ENCODE measurements at places on chromosomes 3 and 15. TPM values are rescaled to one million over a fixed set of nuclear protein-coding genes. Genes with fewer than 3 reads are reported as not detected.

DNA sequence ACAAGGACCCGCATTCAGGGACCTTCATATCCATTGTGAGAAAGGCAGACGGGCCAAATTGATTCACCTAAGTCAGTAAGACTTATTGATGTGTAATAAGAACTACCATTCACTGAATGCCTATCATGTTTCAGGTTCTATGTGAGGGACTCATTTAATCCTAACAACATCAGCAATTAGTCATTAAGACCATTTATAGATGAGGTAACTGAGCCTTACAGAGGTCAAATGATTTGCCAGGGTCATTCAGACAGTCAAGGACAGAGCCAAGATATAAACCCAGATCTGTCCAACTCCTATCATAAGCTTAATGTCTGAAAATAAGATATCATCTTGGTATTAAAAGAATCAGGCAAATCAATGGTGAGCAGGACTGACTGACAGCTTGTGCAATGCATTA is 453.8 kb downstream of the MAGI1 start:
- H3K4me1 ChIP-seq: no peaks in the 10 kb centered on the region
- DNase-seq: no peak
- no peaks in the 10 kb centered on the region for H3K27me3 ChIP-seq
- no peaks in the 10 kb centered on the region for H3K36me3 ChIP-seq
- H3K27ac ChIP-seq: no peak overlapping the region
- no peak overlapping the region for H3K4me3 ChIP-seq

MAGEF1 gene
- total RNA-seq: 20.6 TPM

IL17RB gene
- total RNA-seq: 0.92 TPM

SCN11A gene
- total RNA-seq: 0.05 TPM

CLDN16 gene
- not detected for total RNA-seq

DNA sequence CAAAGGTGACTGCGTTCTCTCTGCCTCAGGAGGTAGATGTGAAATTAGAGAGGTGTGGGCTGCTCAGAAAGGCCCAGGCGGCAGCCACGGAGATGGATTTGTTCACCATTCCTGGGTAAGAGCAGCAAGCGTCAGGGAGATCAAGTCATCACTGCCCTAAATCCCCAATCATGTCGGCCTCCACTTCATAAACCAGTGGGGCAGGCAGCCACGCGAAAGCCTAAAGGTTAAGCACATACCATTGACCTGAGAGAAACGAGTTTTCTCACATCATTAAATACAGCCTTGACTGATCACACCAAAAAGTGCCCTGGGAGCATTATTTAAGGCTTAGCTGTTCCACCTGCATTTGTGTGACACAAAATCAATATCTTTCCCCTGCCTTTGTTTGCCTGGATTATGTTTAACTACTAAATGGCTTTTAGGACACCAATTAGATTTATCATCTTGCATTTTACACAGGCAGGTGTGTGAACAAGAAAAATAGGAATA is 50.7 kb upstream of the FOXB1 start:
- no peaks in the 10 kb centered on the region for H3K4me1 ChIP-seq
- peaks cover 14% of the 10 kb centered on the region for H3K27me3 ChIP-seq
- H3K36me3 ChIP-seq: peaks cover 3% of the 10 kb centered on the region

CIB2 gene
- total RNA-seq: 2.2 TPM

OCA2 gene
- total RNA-seq: not detected

ZNF774 gene
- 1.1 TPM for total RNA-seq

PCOLCE2 gene
- total RNA-seq: 0.57 TPM

GRCh38 chr15:76260246-76260938 is 50.9 kb downstream of the ETFA start:
- H3K27me3 ChIP-seq: no peaks in the 10 kb centered on the region
- no peak for DNase-seq
- H3K4me1 ChIP-seq: no peaks in the 10 kb centered on the region
- no peak overlapping the region for H3K4me3 ChIP-seq
- H3K27ac ChIP-seq: no peak overlapping the region
- peaks cover 59% of the 10 kb centered on the region for H3K36me3 ChIP-seq

LSAMP gene
- total RNA-seq: not detected

GADL1 gene
- not detected for total RNA-seq

- no peak overlapping the region for H3K4me3 ChIP-seq
- no peaks in the 10 kb centered on the region for H3K36me3 ChIP-seq
- no peaks in the 10 kb centered on the region for H3K4me1 ChIP-seq
- H3K27ac ChIP-seq: no peak overlapping the region
Observed at GRCh38 chr15:98221144-98221543, 260.6 kb downstream of the ARRDC4 start.

- H3K27ac ChIP-seq: no peak overlapping the region
- H3K4me1 ChIP-seq: no peaks in the 10 kb centered on the region
- peaks cover 40% of the 10 kb centered on the region for H3K27me3 ChIP-seq
- no peak overlapping the region for H3K4me3 ChIP-seq
- no peak for DNase-seq
Observed at GRCh38 chr15:75182187-75183131, 19.2 kb upstream of the C15orf39 start.

FRMD5 gene
- total RNA-seq: 0.31 TPM

DNA sequence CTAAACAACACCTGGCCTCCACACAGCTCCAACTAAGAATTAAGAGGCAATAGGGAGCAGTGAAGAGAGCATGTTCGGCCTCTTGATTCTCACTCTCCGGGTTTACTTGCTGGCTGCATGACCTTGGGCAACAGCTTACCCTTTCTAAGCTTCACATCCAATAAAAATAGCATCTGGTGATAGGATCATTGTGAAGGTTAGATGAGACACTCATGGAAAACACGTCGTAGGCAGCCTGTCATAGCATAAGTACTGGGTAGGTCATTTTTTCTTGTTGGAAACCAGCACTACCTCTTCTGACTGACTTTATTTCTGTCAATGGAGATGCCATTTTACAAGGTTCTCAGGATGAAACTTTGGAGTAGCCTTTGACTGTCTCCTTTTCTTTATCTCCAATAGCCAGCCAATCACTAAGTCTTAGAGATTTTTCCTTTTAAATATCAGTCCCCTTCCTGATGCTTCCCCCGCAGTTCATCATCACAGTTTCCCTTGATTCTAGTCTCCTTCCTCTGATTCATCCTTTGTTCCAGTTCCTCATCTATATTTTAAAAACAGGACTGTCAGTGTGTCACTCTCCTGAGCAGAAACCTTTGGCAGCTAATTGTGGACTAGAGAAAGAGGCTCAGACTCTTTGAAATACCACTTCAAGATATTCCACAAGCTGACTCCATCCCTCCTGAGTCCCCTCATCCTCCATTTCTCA is 271.5 kb downstream of the SLC9A9 start:
- peaks cover under 1% of the 10 kb centered on the region for H3K4me1 ChIP-seq
- no peak for DNase-seq
- peaks cover 6% of the 10 kb centered on the region for H3K36me3 ChIP-seq
- H3K27ac ChIP-seq: no peak overlapping the region
- no peaks in the 10 kb centered on the region for H3K27me3 ChIP-seq
- no peak overlapping the region for H3K4me3 ChIP-seq

DNA sequence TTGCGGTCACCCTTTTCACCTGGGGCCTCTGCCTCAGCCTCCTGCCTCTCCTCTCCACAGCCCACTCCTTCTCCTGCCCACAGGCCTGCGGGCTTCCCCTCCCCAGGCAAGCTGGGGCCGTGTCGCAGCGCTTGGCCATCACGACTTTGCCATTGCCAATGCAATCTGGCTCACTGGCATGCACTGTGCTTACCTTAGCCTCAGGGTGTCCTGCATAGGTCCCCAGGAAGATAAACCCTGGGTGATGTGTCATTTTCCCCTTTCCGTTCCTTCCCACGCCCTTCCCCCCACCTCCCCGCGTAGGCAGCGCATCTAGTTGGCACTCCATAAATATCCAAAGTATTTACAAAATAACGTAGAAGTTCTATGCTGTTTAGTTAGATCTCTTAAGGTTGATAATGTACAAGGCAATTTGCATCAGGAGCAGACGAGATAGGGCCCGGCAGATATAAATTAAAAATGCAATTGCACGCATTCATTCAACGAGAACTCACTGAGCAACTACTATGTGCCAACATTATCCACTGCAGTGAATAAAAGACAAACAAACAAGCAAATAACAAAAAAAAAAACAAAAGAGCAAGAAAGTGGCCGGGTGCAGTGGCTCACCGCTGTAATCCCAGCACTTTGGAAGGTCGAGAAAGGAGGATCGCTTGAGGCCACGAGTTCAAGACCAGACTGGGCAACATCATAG is 973 bp upstream of the COPG1 start:
- H3K4me3 ChIP-seq: peak overlapping the region; percentile 89
- peak overlapping the region; percentile 93 for H3K27ac ChIP-seq
- peaks cover 25% of the 10 kb centered on the region for H3K36me3 ChIP-seq
- peaks cover 38% of the 10 kb centered on the region for H3K4me1 ChIP-seq
- no peaks in the 10 kb centered on the region for H3K27me3 ChIP-seq
- peak; percentile 21 for DNase-seq

- no peaks in the 10 kb centered on the region for H3K4me1 ChIP-seq
- H3K36me3 ChIP-seq: no peaks in the 10 kb centered on the region
- no peaks in the 10 kb centered on the region for H3K27me3 ChIP-seq
- H3K4me3 ChIP-seq: no peak overlapping the region
Observed at GRCh38 chr3:25289663-25290062, 138.4 kb upstream of the RARB start.

ADCY5 gene
- not detected for total RNA-seq

IL1RAP gene
- total RNA-seq: 15.8 TPM

GRCh38 chr3:48634661-48635221 is 520 bp downstream of the SLC26A6 start:
- no peak overlapping the region for H3K27ac ChIP-seq
- peak; percentile 64 for DNase-seq
- H3K27me3 ChIP-seq: no peaks in the 10 kb centered on the region
- H3K36me3 ChIP-seq: peaks cover 7% of the 10 kb centered on the region
- H3K4me1 ChIP-seq: peaks cover 18% of the 10 kb centered on the region
- peak overlapping the region; percentile 89 for H3K4me3 ChIP-seq

SLC24A1 gene
- 13.5 TPM for total RNA-seq

GRCh38 chr15:88718731-88719130 is 79.9 kb downstream of the ISG20 start:
- no peak overlapping the region for H3K27ac ChIP-seq
- H3K36me3 ChIP-seq: no peaks in the 10 kb centered on the region
- no peak overlapping the region for H3K4me3 ChIP-seq

GRCh38 chr3:120449251-120449650 is 1.5 kb downstream of the FSTL1 start:
- DNase-seq: no peak
- no peak overlapping the region for H3K27ac ChIP-seq
- H3K4me3 ChIP-seq: no peak overlapping the region
- peaks cover 46% of the 10 kb centered on the region for H3K27me3 ChIP-seq

KLHL40 gene
- not detected for total RNA-seq

DNA sequence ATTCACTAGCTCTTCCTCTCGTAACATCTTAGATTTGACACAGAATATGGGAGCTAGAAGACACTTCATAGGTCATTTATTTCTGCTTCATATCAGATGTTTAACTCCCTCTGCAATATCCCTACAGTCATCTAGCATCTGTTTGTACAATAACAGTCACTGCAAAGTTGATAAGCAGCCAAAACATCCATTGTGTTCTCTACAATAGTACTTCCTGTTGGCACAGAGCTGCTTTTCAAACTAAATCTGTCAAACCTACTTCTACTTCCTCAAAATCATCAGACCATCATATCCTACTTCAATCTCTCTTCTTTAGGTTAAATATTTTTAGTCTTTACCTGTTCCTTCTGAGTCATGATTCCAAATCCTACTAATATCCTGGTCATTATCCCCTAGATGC is 233.2 kb downstream of the FGF12 start:
- H3K36me3 ChIP-seq: no peaks in the 10 kb centered on the region
- no peaks in the 10 kb centered on the region for H3K27me3 ChIP-seq
- no peaks in the 10 kb centered on the region for H3K4me1 ChIP-seq
- no peak overlapping the region for H3K27ac ChIP-seq
- DNase-seq: no peak

- H3K36me3 ChIP-seq: no peaks in the 10 kb centered on the region
- no peak overlapping the region for H3K4me3 ChIP-seq
- no peak for DNase-seq
- H3K4me1 ChIP-seq: peaks cover 13% of the 10 kb centered on the region
- no peak overlapping the region for H3K27ac ChIP-seq
- no peaks in the 10 kb centered on the region for H3K27me3 ChIP-seq
Observed at GRCh38 chr3:106058475-106058874, 189.7 kb upstream of the CBLB start.

ZMYND10 gene
- 1.00 TPM for total RNA-seq

- peak overlapping the region; percentile 62 for H3K4me3 ChIP-seq
- peak; percentile 76 for DNase-seq
- no peaks in the 10 kb centered on the region for H3K27me3 ChIP-seq
- peaks cover 10% of the 10 kb centered on the region for H3K36me3 ChIP-seq
- H3K4me1 ChIP-seq: peaks cover 73% of the 10 kb centered on the region
- H3K27ac ChIP-seq: peak overlapping the region; percentile 85
Observed at GRCh38 chr15:67150023-67150860, 84.8 kb downstream of the SMAD3 start.

- peak; percentile 66 for DNase-seq
- H3K27ac ChIP-seq: no peak overlapping the region
- H3K4me3 ChIP-seq: no peak overlapping the region
Observed at GRCh38 chr3:17025594-17026139, 140.9 kb downstream of the PLCL2 start.

GRCh38 chr3:59714066-59714465 is 664.2 kb upstream of the CFAP20DC start:
- no peaks in the 10 kb centered on the region for H3K27me3 ChIP-seq
- H3K27ac ChIP-seq: no peak overlapping the region
- DNase-seq: no peak
- peaks cover 10% of the 10 kb centered on the region for H3K36me3 ChIP-seq
- peaks cover 4% of the 10 kb centered on the region for H3K4me1 ChIP-seq

NGLY1 gene
- total RNA-seq: 56.7 TPM

- no peak overlapping the region for H3K4me3 ChIP-seq
- DNase-seq: no peak
- no peaks in the 10 kb centered on the region for H3K4me1 ChIP-seq
- H3K27ac ChIP-seq: no peak overlapping the region
- H3K27me3 ChIP-seq: peaks cover 9% of the 10 kb centered on the region
Observed at GRCh38 chr15:77642793-77643430, 10.2 kb upstream of the LINGO1 start.

LRIG1 gene
- 40.4 TPM for total RNA-seq

- H3K36me3 ChIP-seq: peaks cover 36% of the 10 kb centered on the region
- no peaks in the 10 kb centered on the region for H3K27me3 ChIP-seq
- no peak for DNase-seq
- peaks cover 34% of the 10 kb centered on the region for H3K4me1 ChIP-seq
Observed at GRCh38 chr3:69044608-69045007, 7.5 kb downstream of the TMF1 start.

GRCh38 chr15:83928878-83929418 is 275.0 kb downstream of the ADAMTSL3 start:
- H3K4me1 ChIP-seq: peaks cover 15% of the 10 kb centered on the region
- peaks cover 1% of the 10 kb centered on the region for H3K27me3 ChIP-seq
- DNase-seq: peak; percentile 12
- no peak overlapping the region for H3K27ac ChIP-seq
- no peak overlapping the region for H3K4me3 ChIP-seq

TRPM1 gene
- not detected for total RNA-seq

ZNF619 gene
- total RNA-seq: 8.3 TPM

PRR23C gene
- not detected for total RNA-seq
